ENCODE measurements at places on chromosomes 3 and 15.

DNA sequence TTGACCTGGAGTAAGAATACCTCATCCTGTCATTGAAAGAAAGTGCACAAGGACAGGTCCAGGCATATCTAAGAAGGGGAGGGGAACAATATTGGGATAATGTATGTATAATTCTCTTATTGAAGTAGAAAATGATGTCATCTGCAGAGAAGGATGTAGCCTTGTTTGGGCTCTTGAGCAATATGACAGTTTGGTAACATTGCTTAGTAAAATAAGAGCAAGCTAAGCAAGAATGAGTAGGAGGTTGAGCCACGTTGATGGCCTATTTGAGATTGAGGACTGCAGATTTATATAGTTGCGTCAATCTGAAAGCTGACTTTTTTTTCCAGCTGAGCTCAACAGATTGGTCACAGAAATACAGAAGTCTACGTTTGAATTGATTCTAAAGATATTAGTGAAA lies 145.2 kb downstream of the FILIP1L start:
- no peak for DNase-seq

DNA sequence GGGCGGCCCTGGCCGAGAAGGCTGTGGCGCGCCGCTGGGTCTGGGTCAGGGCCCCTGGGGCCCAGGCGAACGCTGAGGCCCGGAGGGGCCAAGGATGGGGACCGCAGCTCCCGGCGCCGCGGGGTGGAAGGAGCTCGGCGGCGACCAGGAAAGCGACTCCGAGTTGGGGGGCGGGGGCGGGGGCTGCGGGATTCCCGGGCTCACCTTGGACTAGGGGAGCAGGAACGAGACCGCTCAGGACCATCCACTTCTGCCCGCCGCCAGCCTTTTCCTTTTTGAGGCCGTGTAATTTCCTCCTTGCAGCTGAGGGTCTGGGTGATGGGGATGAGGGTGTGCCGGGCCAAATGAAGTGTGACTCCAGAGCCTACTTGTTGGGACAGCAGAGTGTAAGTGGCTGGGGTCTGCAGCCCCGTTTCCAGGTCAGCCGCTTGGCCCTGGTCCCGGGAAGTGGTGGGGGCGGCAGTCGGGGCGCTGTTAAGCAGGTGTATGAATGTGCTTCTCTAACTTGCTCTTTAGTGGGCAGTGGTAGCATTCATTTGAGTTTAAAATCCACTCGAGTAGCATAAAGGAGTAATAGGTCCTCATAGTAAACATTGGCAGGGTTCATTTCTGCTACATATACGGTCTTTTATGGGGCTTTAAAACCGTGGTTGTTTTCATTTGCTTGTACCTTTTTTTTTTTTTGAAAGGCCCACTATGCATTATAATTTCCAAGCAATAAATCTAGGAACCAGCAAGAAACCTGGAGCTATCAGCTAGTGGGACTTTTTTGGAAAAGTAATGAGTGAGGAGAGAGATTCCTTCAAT lies 717 bp downstream of the PXK start:
- DNase-seq: peak; percentile 52

GRCh38 chr15:64430000-64430735 lies 30.2 kb upstream of the ZNF609 start:
- peak; percentile 84 for DNase-seq

- no peak for DNase-seq
Measured at GRCh38 chr3:102036017-102036416, 186.7 kb downstream of the NFKBIZ start.

- DNase-seq: no peak
Measured at GRCh38 chr3:193237030-193237429, 4.0 kb upstream of the PLAAT1 start.

GRCh38 chr3:156728267-156728985 lies 54.0 kb downstream of the TIPARP start:
- no peak for DNase-seq

DNA sequence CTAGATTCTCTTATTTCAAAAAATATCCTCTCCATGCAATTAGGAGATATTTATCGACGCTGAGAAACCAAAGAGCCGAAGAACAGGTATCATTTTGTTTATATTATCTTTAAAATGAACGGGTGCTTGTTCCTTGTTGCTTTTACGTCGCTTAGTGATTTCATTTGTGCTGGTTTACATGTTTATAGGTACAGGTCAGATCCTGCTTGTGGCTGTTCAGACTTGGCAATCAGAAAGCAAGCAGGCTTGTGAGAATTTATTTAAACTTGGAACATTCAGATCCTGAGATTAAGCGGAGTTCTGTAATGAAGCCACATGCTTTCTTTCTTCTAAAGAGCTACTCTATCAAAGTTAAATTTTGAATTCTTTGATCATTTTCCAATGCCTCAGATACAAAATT lies 43.0 kb upstream of the ATP2C1 start:
- DNase-seq: peak; percentile 28

DNA sequence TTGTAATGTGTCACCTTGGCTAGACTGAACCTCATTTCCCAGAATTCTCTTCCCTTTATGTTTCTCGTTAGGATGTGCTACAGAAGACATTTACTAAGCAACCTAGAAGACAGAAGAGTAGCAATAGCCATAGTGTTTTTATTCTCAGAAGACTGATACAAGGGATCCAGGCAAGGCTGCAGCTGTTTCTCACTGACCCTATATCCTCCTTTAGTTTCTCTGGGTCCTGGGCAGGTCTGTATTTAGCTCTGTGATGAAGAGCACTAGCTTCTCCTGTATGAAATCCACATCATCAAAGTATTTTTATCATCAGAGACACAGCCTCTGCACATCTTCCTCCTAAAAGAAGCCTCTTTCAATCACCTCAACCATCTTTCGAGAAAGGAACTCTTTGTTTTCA lies 72.5 kb downstream of the SUMF1 start:
- DNase-seq: no peak

GRCh38 chr3:131712662-131713061 lies 209.9 kb upstream of the MRPL3 start:
- no peak for DNase-seq

- peak; percentile 88 for DNase-seq
Measured at GRCh38 chr15:26866298-26867199, at the start of gene GABRA5. TSS of gene GABRA5 (plus strand) at chr15:26867062. CDS start at chr15:26869249, 2,187 bp downstream.

GRCh38 chr3:156230278-156230900 lies 110.0 kb downstream of the KCNAB1 start:
- DNase-seq: no peak

- DNase-seq: no peak
Measured at GRCh38 chr15:38781196-38781595, 216.6 kb upstream of the RASGRP1 start.

- no peak for DNase-seq
Measured at GRCh38 chr3:10646531-10647335, 141.3 kb upstream of the ATP2B2 start.

DNA sequence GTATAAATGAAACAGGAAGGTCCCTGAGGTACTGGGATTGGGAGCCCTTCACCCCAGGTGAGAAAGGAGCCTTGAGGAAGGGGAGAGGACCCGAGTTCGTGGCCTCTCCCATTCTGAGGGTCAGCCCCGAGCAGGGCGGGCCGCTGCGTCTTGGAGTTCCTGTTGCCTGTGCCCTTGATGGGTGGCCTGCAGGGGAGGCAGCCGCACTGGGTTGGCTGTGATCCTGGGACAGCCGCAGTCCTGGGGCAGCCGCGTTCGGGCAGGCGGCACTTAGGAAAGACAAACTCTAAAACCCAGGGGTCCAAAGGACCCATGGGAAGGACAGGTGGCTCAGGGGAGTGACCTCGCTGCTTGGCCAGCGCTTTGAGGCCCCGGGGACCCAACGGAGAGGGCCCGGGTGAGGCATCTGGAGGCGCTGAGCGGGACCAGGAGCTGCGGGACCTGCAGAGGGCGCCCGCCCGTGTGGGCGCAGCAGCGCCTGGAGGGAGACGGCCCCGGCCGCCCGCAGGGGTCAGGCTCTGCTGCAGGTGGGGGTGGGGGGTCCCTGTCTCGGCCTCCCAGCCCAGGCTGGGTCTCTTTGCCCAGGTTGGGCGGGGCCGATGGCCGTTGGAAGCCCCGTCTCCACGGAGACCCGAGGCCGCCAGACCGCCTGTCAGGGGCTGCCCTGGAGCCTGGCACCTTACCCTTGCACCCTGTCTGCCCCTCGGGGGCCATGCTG lies 65.1 kb downstream of the HMCES start:
- peak; percentile 69 for DNase-seq

DNA sequence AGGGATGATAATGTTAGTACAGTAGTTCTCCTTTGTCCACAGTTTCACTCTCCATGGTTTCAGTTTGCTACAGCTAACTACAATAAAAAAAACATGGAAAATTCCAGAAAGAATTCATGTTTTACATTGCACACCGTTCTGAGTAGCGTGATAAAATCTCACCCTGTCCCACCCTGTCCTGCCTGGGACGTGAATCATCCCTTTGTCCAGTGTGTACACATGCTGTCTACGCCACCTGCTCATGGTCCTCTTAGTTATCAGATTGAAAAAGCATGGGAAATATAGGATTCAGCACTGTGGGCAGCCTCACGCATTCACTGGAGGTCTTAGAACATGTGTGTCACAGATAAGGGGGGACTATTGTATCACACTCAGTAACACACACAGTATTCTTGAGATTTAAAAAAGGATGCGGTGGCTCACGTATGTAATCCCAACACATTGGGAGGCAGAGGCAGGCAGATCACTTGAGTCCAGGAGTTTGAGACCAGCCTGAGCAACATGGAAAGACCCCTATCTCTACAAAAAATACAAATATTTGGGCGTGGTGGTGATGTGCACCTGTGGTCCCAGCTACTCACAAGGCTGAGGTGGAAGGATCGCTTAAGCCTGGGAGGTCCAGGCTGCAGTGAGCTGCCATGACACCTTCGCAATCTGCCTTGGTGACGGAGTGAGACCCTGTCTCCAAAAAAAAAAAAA lies 8.7 kb upstream of the FLNB start:
- DNase-seq: no peak

- no peak for DNase-seq
Measured at GRCh38 chr3:24294150-24294549, 200.5 kb downstream of the THRB start.

DNA sequence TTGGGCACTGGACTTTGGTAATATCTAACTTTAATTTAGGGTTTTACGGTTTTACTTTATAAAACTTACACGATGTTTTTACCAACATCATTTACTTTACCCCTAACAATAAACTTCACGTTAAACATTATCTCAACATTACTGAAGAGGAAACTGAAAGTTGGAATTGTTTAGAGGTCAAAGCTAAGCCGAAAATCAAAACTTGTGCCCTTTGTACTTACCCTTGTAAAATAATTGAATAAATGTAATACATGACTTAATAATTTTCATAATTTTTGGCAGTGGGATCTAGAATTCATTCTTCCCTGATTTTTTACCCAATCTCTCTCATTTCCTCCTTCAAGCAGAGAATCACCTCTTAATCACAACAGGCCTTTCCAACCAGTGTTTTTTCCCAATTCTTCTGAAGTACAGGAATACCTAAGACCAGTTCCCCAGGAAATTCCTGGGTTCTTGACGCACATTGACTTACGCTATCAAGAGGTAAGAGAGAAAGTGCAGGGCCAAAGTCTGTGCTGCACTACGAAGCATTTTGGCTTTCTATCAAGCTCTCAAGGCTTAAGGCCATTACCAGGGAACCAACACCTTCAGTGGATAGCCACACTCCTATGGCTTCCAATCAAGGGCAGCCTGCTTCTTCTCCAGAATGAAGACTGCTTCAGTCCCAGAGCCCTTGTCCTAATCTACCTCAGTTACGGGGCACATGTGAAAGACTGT lies 11.9 kb upstream of the SEMA6D start:
- no peak for DNase-seq

GRCh38 chr3:183878071-183878470 lies 6.6 kb downstream of the PARL start:
- DNase-seq: no peak

- DNase-seq: peak; percentile 20
Measured at GRCh38 chr15:32993285-32993684, 201.2 kb downstream of the FMN1 start.

GRCh38 chr3:37190667-37191066 lies 16.3 kb upstream of the LRRFIP2 start:
- no peak for DNase-seq

DNA sequence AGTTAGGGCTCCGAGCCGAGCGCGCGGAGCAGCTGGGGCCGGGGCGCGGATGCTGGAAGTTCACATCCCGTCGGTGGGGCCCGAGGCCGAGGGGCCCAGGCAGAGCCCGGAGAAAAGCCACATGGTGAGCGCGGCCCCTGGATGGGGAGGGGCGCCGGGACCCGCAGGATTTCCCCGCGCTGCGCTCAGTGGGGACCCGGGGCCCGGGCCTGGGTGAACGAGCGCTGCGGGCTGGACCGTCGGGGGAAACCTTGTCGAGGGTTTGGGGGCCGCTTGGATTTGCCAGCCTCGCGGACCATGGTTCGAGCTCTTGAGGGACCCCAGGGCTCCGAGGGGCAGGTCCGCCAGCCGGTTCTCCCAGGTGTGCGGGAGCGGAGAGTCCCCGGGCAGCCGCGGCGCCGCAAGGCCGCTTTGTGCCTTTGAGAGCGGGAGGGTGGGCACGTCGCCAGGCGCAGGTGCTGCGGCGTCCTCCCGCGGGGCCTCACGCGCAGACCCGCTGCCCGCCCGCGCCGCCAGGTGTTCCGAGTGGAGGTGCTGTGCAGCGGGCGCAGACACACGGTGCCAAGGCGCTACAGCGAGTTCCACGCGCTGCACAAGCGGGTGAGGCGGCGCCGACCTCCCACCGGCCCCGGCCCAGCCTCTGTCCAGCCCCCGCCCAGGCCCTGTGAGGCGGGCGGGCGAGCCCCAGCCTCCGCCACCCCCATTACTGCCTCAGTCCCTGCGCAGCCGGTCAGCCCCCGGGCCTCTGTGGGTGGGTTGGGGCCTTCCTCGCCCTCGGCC lies at the start of gene SNX22:
SNX22 (plus strand) TSS at position 5 of the 780 bp plus-strand sequence; CDS start at position 50, 45 bp downstream.
- peak; percentile 26 for DNase-seq

GRCh38 chr15:84961114-84961452 lies 20.6 kb upstream of the PDE8A start:
- peak; percentile 88 for DNase-seq

GRCh38 chr3:8776406-8776805 lies 7.0 kb upstream of the OXTR start:
- DNase-seq: peak; percentile 55

GRCh38 chr3:102165367-102165766 lies 269.4 kb upstream of the ZPLD1 start:
- DNase-seq: peak; percentile 90

DNA sequence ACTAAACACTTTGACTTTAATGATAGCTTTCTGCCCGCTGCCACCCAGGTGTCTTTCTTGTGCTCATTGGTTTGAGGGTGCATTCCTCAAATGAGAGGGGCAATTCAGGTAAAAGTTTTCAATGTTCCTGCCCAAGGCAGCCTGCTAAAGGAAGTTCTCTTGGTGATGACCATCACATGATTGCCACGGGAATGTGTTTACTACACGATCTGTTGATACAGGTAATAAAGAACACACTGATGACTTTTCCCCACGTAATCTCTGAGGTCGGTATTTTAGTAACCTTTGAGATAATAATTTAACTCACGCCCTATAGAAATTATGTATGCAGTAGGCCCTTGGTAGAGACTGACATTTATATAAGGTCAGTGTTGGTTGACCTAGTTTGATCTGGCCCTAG lies 39.3 kb downstream of the FNDC3B start:
- DNase-seq: no peak

GRCh38 chr15:80367094-80367493 lies 37.1 kb upstream of the ARNT2 start:
- no peak for DNase-seq

GRCh38 chr3:127697551-127698240 lies 24.9 kb downstream of the ABTB1 start:
- DNase-seq: peak; percentile 84

- no peak for DNase-seq
Measured at GRCh38 chr15:92951800-92952457, 51.8 kb downstream of the CHD2 start.

GRCh38 chr3:72887705-72888545 lies at the start of gene GXYLT2:
TSS of gene GXYLT2 (plus strand) at chr3:72888046. CDS start at chr3:72888234, 188 bp downstream.
- DNase-seq: peak; percentile 90

All from astrocyte of the hippocampus (primary cell).